ENCODE measurements at places on chromosomes 2 and 18.

- DNase-seq: no peak
Measured at GRCh38 chr2:205714058-205714776, 31.9 kb downstream of the NRP2 start.

DNA sequence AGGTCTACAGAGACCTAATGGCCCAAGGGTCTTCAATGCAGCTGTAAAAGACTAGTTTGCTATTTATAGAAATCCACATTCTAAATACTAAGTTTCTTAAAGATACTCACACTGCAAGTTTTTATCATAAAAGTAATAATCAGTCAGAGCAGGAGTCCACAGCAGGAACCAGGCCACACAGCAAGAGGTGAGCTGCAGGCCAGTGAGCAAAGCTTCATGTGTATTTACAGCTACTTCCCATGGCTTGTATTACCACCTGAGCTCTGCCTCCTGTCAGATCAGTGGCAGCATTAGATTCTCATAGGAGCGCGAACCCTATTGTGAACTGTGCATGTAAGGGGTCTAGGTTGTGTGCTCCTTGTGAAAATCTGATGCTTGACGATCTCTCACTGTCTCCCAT lies 6.7 kb upstream of the SCN9A start:
- DNase-seq: no peak

- no peak for DNase-seq
Measured at GRCh38 chr2:229825476-229825875, 96.3 kb downstream of the TRIP12 start.

DNA sequence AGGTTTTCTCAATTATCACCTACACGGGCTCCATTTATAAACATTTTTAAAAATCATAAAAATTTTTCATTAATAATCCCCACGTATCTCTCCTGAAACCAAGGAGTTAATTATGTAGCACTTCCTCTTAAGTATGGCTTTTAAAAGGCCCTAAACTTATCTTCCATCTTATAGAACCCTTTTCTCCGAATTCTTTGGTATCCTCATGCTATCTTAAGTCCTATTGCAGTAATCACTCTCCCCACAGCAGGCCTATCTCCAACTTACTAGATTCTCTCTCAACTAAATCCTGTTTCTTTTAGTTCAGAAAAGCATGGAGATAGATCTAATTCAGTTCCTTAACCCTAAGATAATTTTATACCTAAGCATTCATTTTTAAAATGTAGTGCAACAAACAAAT lies 26.2 kb downstream of the RPRD1A start:
- no peak for DNase-seq

- no peak for DNase-seq
Measured at GRCh38 chr2:132665401-132666140, 4.4 kb downstream of the LYPD1 start.

DNA sequence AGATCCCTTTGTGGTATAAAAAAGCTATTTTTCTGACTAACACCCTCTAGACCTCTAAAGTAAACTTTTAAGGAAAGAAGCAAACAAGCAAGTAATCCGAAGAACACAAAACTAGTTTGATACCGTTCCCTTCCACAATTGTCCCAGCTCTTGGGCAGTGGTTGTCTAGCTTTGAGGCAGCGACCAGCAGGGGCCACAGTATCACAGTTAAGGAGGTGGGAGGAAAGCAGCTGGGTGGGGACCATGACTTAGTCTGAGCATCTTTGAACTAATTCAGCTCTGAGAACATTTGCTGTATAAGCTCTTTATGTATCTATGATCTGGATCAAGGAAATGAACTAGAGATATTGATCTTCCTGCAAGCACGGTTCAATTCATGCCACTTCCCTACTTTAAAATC lies 51.0 kb downstream of the SF3B1 start:
- no peak for DNase-seq

Data from NCI-H446 treated with DMSO at 0.1 percent for 48 hours (cell line).